ENCODE measurements at places on chromosomes 11 and 22.

- no peak for DNase-seq
Observed at GRCh38 chr11:13035711-13036110, 26.6 kb downstream of the RASSF10 start.

GRCh38 chr11:84566671-84567070 is 1060.5 kb downstream of the DLG2 start:
- DNase-seq: peak; percentile 56

GRCh38 chr11:75588051-75588481 is 26.0 kb downstream of the SERPINH1 start:
- DNase-seq: no peak

GRCh38 chr11:65787649-65788622 is 1.1 kb downstream of the OVOL1 start:
- peak; percentile 31 for DNase-seq

GRCh38 chr11:575313-575995 is 816 bp upstream of the PHRF1 start:
- DNase-seq: peak; percentile 76

Measured in NAMALWA (cell line).